ENCODE measurements at places on chromosomes 3 and 15. TPM values are rescaled to one million over a fixed set of nuclear protein-coding genes. Genes with fewer than 3 reads are reported as not detected.

Gene TBC1D23
- 25.1 TPM for total RNA-seq

Gene GOLGA8J
- total RNA-seq: not detected

Gene TMEM39A
- 26.6 TPM for total RNA-seq

Gene NRROS
- total RNA-seq: 5.7 TPM

Gene PLOD2
- 121 TPM for total RNA-seq

Gene HGD
- under 0.01 TPM for total RNA-seq

Gene EFHB
- 0.20 TPM for total RNA-seq

Gene HYAL2
- 404 TPM for total RNA-seq

Gene CFAP92
- 0.65 TPM for total RNA-seq

Gene FGD5
- 74.3 TPM for total RNA-seq

Gene SLC28A2
- not detected for total RNA-seq

Gene ASB14
- not detected for total RNA-seq

Gene NDN
- 26.8 TPM for total RNA-seq

- no peak for DNase-seq
Observed at GRCh38 chr15:70834999-70835398, 19.0 kb downstream of the LARP6 start.

- peak; percentile 40 for DNase-seq
Observed at GRCh38 chr3:196969134-196969659, 564 bp upstream of the PIGZ start.

GRCh38 chr3:129118745-129119144 lies 2.9 kb downstream of the RAB43 start:
- DNase-seq: peak; percentile 25

DNA sequence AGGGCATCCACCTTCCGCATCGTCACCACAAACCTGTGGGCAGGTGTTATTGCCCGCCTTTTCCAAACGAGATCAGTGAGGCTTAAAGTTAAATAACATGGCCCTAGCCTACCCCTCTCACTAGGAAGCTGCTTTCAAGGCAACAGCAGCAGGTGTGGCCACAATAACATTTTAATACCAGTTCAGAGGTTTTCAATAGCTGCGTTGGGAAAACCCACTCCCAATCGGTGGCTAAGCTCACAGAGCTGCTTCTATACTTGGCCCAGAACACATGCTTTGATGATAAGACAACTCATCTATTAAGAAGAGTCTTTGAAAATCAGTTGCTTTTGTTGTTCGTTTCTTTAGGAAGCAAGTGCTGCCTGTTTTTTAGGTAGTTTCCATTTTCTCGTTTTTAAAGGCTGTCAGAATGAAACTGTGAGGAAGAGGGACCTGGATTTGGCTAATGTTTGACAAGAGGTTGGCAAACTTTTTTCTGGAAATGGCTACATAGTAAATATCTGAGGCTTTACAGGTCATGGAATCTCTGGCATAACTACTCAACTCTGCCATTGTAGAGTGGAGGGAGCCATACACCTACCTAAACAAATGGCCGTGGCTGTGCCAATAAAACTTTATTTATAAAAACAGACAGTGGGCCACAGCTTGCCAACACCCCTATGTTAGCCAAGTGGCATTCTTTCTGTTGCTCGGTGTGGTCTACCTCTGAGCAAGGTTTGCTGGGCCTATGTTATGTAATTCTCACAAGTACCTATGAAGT lies 179.6 kb downstream of the FEZF2 start:
- no peak for DNase-seq

- no peak for DNase-seq
Observed at GRCh38 chr15:86804406-86804805, 724.7 kb downstream of the AGBL1 start.

- no peak for DNase-seq
Observed at GRCh38 chr3:55161231-55161630, 233.4 kb upstream of the LRTM1 start.

DNA sequence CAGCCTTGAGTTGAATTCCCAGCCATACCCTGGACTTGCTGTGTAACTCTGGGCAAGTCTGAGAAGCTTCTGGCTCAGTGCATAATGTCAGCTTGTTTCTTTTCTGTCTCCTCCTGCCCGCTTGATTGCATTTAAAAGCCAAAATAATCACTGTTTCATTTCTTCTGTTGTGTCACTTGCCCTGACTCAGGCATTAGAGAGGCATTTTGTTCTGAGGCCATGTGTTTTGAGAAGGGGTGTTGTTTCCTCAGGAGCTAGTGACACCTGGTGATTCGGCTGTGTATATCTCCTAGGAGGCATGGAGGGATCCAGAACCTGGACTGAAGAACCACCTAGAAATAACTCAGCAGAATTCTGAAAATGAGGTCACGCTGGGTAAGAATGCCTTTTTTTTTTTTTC lies 16.0 kb downstream of the WDR73 start:
- DNase-seq: no peak

- DNase-seq: no peak
Observed at GRCh38 chr15:74383286-74383685, 15.8 kb upstream of the CYP11A1 start.

GRCh38 chr3:78707609-78708008 lies 1060.2 kb downstream of the ROBO1 start:
- DNase-seq: no peak

GRCh38 chr3:132626955-132627354 lies 29.9 kb downstream of the ACKR4 start:
- no peak for DNase-seq

DNA sequence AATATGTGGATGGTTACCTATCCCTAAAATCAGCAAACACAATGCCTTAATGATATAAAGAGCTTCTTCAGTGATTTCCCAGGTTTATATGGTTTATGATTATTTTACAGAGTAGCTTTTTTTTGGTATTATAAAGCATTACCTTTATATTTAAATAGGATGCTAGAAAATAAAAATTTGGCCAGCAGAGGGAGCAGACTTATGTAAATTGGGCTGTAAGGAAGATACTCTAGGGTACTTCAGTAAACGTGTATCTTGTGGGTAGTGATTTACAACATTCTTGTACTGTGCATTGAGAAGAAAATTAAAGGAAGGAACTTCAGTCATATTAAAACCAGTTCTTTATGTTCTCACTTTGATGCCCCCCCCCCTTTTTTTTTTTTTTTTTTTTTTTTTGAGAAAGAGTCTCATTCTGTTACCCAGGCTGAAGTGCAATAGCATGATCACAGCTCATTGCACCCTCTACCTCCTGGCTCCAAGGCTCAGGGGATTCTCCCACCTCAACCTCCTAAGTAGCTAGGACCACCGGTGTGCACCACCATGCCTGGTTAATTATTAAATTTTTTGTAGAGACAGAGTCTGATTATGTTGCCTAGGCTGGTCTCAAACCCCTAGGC lies 167.9 kb downstream of the BBX start:
- peak; percentile 74 for DNase-seq

- no peak for DNase-seq
Observed at GRCh38 chr3:27686642-27687041, 35.5 kb downstream of the EOMES start.

- DNase-seq: no peak
Observed at GRCh38 chr3:123285066-123285465, 83.3 kb downstream of the SEC22A start.

- DNase-seq: no peak
Observed at GRCh38 chr3:151881137-151881536, 7.7 kb downstream of the SUCNR1 start.

GRCh38 chr3:102297072-102297658 lies 137.7 kb upstream of the ZPLD1 start:
- no peak for DNase-seq

- DNase-seq: peak; percentile 67
Observed at GRCh38 chr3:42247576-42248027, 18.4 kb downstream of the CCK start.

- no peak for DNase-seq
Observed at GRCh38 chr3:139311557-139311956, 32.3 kb upstream of the MRPS22 start.

DNA sequence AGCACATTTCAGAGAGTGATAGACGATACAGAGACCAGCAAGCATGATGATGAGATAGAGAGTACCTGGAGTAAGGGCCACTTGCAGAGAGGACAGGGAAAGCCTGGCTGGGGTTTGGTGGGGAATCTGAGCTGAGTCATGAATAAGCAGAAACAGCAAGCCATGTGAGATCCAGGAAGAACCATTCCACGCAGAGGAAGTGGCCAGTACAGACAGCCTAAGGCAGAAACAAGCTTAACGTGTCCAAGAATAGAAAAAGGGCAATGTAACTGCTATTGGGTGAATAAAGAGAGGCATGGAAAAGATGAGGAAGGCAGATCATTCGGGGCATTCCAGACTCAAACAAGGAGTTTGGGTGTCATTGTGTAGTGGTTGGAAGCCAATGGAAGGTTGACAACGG lies 816.3 kb upstream of the CFAP20DC start:
- DNase-seq: no peak

- no peak for DNase-seq
Observed at GRCh38 chr15:41620536-41621199, 39.5 kb upstream of the MGA start.

GRCh38 chr15:99504071-99504822 lies 61.5 kb upstream of the MEF2A start:
- DNase-seq: no peak

GRCh38 chr3:132034097-132034485 lies 723 bp downstream of the CPNE4 start:
- no peak for DNase-seq

DNA sequence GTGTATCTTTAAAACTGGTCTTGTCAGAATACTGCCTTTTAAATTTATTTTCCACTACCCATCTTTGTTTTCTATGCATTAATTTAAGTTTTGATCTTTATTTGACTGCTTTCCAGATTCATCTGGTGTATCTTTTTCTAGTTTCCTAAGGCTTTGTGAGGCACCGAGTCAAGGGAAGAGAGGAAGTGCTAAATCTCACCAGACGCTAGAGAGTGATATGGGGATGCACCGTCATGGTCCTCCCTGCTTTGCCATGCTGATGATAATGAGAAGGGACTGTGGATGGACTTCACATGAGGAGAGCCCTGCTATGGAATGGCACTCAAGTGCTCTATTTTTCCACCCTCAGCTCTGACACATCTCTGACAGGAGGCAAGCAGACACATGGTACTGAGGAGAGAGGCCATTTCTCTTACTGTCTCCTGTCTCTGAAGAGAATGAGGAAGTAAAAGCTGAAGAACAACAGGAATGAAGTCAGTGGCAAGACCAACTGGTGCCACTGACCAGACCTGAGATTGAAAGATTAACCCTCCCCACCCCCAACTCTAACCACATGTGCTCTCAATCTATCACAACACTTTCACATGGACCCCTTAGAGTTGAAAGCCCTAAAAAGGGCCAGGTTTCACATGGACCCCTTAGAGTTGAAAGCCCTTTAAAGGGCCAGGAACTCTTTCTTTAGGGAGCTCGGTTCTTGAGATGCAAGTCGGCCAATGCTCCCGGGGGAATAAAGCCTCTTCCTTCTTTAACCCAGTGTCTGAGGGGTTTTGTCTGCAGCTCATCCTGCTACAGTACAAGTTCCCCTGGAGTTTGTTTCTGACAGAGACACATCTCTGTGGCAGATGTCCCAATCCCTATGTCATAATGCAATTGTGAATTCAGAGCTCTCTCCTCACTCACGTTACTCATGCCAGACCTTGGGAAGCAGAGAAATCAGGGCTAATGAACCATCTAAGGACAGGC lies at the start of gene IQCF2:
TSS of gene IQCF2 (plus strand) at position 913 of the 963 bp plus-strand sequence. CDS start 52 bp downstream, outside the sequence.
- no peak for DNase-seq

- DNase-seq: peak; percentile 40
Observed at GRCh38 chr3:152376351-152377183, 107.8 kb downstream of the MBNL1 start.

- no peak for DNase-seq
Observed at GRCh38 chr15:74172701-74173379, 670 bp upstream of the ISLR start.

DNA sequence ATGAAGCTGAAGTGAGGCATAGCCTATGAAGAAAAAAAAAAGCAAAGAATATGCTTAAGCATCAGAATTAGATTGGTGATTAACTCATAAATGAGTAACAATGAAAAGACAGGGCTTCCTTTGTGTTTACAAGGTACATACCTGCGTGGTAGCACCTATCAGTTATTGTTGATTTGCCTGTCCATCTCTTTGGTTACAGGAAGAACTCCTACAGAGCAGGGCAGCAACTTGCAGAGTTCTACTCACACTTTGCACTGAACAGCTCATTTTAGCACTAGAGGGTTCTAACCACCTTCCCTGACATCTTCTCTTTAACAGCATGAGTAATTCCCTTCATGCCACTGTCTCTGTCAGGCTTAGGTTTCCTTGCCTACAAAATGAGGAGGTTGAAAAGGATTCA lies 166.0 kb downstream of the DPH6 start:
- no peak for DNase-seq

DNA sequence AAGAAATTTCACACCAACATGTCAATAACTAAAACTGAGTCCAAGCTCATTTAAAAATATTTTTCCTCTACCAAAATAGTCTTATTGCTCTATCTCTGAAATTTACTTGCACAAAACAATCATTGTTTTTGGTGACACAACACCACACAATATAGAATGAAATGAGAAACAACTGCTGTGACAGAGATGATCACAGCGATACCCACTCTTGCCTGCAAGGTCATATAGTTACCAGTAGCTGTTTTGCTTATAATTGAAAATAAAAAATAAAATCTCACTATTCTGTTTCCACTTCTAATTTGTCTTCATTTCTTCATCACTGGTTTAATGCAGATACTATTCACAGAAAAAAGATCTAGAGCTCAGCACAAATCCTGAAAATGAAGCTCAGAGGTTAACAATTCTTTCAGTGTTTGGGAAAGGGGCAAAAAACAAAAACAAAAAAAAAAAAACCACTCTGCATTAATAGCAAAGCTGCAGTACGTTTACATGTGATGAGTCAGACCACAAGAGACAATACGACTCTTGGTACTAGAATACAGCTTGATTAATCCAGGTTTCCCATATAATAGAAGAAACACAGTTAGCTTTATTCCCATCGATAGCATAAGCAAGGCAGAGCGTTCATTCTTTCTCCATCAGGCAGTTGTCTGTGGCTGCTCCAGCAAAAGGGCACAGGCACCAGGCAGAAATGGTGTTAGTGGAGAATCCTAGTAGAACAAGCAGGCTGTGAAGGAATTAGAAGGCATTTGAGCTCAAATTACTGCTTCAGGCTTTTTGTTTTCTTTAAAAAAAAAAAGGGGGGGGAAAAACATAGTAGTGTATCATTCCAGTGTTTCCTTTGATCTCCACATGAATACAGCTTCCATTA lies 773 bp downstream of the ANKRD28 start:
- DNase-seq: peak; percentile 75

DNA sequence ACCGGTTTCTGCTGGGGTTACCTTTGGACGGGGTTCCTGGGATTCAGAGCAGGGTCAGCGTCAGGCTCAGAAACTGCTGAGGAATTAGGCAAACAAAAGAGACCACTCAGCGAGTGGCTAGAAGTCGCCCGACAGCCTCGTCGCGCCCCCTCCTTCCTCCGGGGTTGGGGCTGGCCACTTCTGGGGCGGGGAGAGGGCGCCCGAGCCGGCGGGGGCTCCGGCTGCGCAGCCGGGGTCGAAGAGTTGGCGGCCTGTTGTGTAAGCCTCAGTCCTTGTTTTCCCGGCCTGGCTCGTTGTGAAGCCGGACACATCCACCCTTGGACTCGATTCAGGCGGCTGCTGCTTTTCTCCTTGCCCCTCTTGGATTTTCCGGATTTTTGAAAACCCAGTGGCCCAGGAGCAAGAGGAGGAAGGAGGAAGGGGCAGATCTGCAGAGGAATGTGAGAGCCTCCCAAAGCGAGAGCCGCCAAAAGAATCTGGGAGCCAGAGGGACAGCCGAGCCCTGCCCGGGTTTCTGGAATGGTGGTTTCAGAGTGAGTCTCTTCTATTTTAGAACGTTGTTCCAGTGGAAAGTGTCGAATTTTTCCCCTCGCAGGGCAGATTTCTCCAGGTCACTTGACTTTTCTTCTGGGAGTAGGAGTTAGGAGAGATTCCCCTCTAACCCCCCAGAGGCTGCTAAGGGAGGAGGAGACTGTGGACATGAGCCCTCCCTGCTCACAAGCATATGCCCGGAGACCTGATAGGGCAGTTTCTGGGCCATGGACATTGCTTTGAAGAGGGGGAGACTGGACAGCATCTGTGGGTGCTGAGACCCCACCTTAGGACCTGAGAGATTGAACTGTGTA lies 666 bp downstream of the SNX33 start:
- peak; percentile 53 for DNase-seq

All from lung microvascular endothelial cell (primary cell).